ENCODE measurements at places on chromosomes 6 and 20. TPM values are rescaled to one million over a fixed set of nuclear protein-coding genes. Genes with fewer than 3 reads are reported as not detected.

Gene PPP1R16B
- total RNA-seq = 10.0 TPM

DNA sequence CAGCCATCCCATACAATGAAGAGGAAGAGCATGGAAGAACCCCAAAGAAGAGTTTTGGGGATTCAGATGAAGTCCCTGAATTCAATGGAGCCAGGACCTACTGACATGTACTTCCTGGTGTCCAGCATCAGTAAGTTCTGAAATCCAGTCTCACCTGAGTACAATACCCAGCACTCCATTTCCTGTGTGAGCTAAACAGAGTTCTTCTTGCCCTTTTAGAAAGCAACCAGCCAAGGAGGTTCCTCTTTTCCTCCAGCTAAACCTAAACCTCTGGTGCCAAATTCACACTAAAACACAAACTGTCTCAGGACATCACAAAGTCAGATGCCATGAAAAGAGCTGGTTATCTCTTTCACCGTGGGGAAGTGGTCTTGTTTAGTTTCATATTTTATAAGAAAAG is 71.5 kb downstream of the PKHD1 start:
- no peak overlapping the region for H3K4me3 ChIP-seq
- H3K27me3 ChIP-seq = no peaks in the 10 kb centered on the region
- ATAC-seq = no peak

GRCh38 chr6:111939902-111940301 is 66.7 kb upstream of the FYN start:
- no peak overlapping the region for H3K4me3 ChIP-seq
- H3K27ac ChIP-seq = no peak overlapping the region
- H3K27me3 ChIP-seq = no peaks in the 10 kb centered on the region
- H3K4me1 ChIP-seq = no peaks in the 10 kb centered on the region
- ATAC-seq = no peak

GRCh38 chr6:31814677-31815024 is 432 bp downstream of the HSPA1L start:
- peaks cover 18% of the 10 kb centered on the region for H3K4me1 ChIP-seq
- H3K4me3 ChIP-seq = peak overlapping the region; percentile 60
- peak overlapping the region; percentile 97 for H3K27ac ChIP-seq
- H3K36me3 ChIP-seq = no peaks in the 10 kb centered on the region

GRCh38 chr6:119347466-119348095 is 2.0 kb downstream of the MAN1A1 start:
- peak overlapping the region; percentile 81 for H3K4me3 ChIP-seq
- H3K4me1 ChIP-seq = peaks cover 7% of the 10 kb centered on the region
- ATAC-seq = no peak
- H3K27ac ChIP-seq = peak overlapping the region; percentile 98
- no peaks in the 10 kb centered on the region for H3K27me3 ChIP-seq
- H3K36me3 ChIP-seq = no peaks in the 10 kb centered on the region

GRCh38 chr6:97669191-97670031 is 386.4 kb upstream of the MMS22L start:
- no peaks in the 10 kb centered on the region for H3K36me3 ChIP-seq
- peak overlapping the region; percentile 33 for H3K4me3 ChIP-seq
- H3K27me3 ChIP-seq = no peaks in the 10 kb centered on the region
- peak; percentile 25 for ATAC-seq

Gene SLC16A10
- 0.93 TPM for total RNA-seq

Gene DSP
- 8.2 TPM for total RNA-seq

- H3K36me3 ChIP-seq = no peaks in the 10 kb centered on the region
- no peak overlapping the region for H3K4me3 ChIP-seq
- no peak overlapping the region for H3K27ac ChIP-seq
- no peaks in the 10 kb centered on the region for H3K27me3 ChIP-seq
Observed at GRCh38 chr6:36377594-36377993, 9.9 kb downstream of the ETV7 start.

- no peak overlapping the region for H3K4me3 ChIP-seq
- ATAC-seq = no peak
- no peaks in the 10 kb centered on the region for H3K4me1 ChIP-seq
- no peak overlapping the region for H3K27ac ChIP-seq
Observed at GRCh38 chr20:62202083-62202395, 18.0 kb downstream of the HRH3 start.

- no peak overlapping the region for H3K4me3 ChIP-seq
- H3K36me3 ChIP-seq = no peaks in the 10 kb centered on the region
- no peak for ATAC-seq
- H3K27me3 ChIP-seq = no peaks in the 10 kb centered on the region
- no peaks in the 10 kb centered on the region for H3K4me1 ChIP-seq
Observed at GRCh38 chr6:125480146-125480545, 178.4 kb upstream of the HDDC2 start.

Gene SLC35F1
- 5.4 TPM for total RNA-seq

GRCh38 chr6:98433325-98434056 is 400.9 kb upstream of the POU3F2 start:
- H3K4me3 ChIP-seq = no peak overlapping the region
- H3K27me3 ChIP-seq = no peaks in the 10 kb centered on the region
- no peaks in the 10 kb centered on the region for H3K36me3 ChIP-seq
- no peak overlapping the region for H3K27ac ChIP-seq

- no peaks in the 10 kb centered on the region for H3K27me3 ChIP-seq
- no peak for ATAC-seq
- H3K4me1 ChIP-seq = no peaks in the 10 kb centered on the region
- H3K4me3 ChIP-seq = no peak overlapping the region
Observed at GRCh38 chr6:42230345-42231321, 13.0 kb upstream of the MRPS10 start.

DNA sequence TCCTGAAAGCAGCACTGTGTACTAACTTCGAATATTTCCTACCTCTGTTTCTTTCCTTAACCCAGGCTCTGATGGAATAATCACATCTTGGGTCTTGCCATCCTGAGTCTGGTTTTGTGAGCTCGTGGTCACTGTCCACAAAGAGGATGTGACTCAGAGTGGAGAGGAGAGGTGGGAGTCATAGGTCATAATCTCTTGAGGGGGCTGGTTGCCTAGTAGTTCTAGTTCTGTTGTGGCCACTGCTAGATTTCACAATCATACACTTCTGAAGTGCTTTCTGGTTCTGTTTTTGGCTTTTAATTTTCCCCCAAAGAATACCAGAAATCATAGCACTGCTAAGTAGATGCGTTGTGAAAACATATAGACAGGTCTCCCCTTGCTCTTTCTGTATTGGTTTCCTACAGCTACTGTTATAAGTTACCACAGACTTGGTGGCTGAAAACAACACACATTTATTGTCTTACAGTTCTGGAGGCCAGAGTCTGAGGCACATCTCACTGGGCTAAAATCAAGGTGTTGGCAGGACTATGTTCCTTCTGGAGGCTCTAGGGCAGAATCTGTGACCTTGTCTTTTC is 102.8 kb downstream of the NRSN1 start:
- no peaks in the 10 kb centered on the region for H3K36me3 ChIP-seq
- H3K27me3 ChIP-seq = no peaks in the 10 kb centered on the region
- no peak overlapping the region for H3K27ac ChIP-seq
- peak; percentile 39 for ATAC-seq
- peaks cover 37% of the 10 kb centered on the region for H3K4me1 ChIP-seq

DNA sequence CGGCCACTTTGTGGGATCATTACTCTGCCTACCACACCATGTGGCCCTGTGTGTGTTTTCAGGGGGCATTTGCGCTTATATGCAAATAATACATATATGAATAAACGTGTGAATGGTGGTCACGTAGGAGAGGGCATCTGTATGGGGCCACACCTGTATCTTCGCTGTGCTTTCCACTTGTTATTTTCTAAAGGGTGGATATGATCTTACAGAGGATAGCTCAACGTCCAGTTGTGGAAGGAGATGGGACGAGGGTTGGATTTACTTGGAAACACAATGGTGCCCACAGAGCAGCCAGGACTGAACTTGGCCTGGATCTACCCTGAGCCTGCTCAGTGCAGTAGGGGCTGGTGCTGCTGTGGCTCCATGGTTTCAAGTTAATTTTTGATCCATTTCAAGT is 93.3 kb downstream of the YTHDF1 start:
- peaks cover 94% of the 10 kb centered on the region for H3K27me3 ChIP-seq
- H3K36me3 ChIP-seq = no peaks in the 10 kb centered on the region
- H3K4me3 ChIP-seq = no peak overlapping the region
- H3K27ac ChIP-seq = no peak overlapping the region
- no peaks in the 10 kb centered on the region for H3K4me1 ChIP-seq

Gene SYCP2L
- total RNA-seq = 0.78 TPM

DNA sequence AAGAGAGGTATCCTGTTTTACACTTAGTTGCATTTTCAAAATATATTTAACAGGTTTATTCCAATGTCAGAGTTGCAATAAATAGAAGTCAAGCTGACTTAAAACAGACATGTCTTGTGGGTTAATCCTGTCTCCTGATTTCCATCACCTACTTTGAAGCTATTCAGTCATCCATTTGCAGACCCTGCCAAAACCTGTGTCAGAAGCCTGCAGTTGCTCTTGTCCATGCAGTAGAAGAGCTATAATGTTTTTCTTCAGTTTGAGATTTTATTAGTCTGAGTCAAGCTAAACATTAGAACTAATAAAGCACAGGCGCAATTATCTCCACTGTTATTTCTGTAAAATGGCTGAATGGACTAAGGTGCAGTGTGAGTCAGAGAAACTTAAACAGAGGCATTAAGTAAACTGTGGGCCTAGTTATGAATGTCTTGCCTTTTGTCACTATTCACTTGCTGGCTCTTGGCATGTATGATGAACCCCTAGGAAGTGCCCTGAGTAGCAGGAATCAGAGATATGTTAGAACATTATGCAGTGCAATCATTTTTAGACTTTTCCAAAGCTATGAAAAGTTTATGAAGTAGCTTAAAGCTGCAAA is 11.0 kb upstream of the HDGFL1 start:
- no peak overlapping the region for H3K27ac ChIP-seq
- no peaks in the 10 kb centered on the region for H3K27me3 ChIP-seq
- peaks cover 31% of the 10 kb centered on the region for H3K4me1 ChIP-seq
- no peak overlapping the region for H3K4me3 ChIP-seq
- ATAC-seq = no peak

DNA sequence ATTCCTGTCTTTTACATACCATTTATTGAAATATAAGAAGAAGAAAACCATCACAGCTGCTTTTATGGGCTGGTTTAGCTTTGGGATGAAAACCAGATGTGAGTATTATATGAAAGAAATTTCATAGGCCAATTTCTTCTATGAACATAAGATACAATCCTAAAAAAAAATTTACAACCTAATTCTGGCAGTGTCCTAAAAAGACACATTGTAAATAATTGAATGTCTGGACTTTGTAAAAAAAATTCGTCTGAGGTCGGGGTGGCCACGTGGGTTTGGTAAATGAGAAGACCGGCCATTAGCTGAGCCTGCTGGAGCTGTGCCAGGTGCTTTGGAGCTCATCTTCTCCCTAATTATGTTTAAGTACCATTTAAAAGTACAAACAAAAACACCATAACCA is 26.8 kb downstream of the DACT2 start:
- H3K4me3 ChIP-seq = no peak overlapping the region
- ATAC-seq = no peak
- H3K36me3 ChIP-seq = no peaks in the 10 kb centered on the region
- no peaks in the 10 kb centered on the region for H3K4me1 ChIP-seq

DNA sequence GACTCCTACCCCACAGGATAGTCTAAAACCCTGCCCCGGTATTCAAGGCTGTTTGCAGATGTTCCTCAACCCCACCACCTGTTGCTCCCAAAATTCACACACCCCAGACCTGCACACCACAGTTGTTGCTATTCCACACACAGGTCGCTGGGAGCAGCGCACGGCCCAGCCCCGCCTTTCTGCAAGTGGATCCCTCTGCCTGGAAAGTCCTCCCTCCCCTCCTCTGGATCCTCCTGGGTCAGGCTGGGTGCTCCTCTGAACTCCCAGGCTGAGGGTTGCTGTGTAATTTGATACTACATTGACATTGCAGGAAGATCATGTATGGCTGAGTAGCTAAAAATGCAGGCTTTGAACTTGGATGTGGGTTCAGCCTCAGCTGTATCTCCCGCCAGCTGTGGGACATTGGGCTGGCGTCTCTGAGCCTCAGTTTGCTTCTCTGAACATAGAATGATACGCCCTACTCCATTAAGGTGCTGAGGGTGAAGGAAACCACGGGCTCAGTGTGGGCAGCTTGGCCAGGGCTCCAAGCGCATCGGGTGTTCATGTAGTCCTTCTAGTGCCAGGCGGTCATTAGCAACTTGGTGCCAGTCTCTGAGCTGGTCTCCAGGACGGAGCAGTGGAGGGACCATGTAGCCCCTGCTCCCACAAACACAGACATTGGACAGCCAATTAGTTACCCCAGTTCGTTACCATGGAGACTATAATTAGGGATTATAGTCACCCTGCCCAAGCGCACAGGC is 13.9 kb upstream of the CCN5 start:
- H3K4me1 ChIP-seq = peaks cover 5% of the 10 kb centered on the region
- ATAC-seq = no peak
- H3K4me3 ChIP-seq = no peak overlapping the region

Gene C20orf144
- total RNA-seq = not detected

DNA sequence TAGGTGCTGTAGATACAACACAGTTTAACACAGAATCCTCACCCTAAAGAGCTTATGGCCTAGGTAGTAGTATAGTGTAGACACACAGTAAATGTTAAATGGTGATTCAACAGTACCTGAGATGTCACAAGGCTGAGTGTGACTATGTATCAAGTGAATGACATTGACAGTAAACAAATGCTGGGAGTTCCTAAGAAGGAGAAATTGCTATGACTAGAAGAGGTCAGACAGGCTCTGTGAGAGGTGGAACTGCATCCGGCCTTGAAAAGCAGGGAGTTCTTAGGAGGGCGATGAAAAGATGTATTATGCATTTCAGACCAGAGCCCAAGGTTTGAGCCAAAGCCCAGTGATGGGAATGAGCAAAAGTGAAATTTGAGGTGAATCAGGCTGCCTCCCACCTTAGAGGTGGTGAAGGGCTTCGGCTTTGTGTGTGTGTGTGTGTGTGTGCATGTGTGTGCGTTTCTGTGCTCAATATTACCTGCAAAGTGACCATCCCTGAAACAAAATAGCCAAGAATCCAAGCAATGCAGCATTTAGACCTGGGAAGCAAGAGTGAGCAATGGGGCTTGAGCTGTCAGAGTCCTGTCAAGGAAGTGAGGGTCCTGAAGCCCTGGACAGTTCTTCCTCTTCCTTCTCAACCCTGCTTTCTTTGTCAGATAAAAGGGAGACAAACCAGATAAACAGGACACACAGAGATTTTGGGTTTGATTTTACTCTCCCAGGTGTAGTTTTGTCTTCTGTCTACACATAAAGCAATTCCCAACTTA is 32.3 kb upstream of the CITED2 start:
- H3K4me1 ChIP-seq = peaks cover 8% of the 10 kb centered on the region
- H3K4me3 ChIP-seq = no peak overlapping the region
- no peaks in the 10 kb centered on the region for H3K36me3 ChIP-seq
- no peak for ATAC-seq

Gene HDGFL1
- not detected for total RNA-seq

- H3K4me1 ChIP-seq = peaks cover 77% of the 10 kb centered on the region
- ATAC-seq = no peak
- peak overlapping the region; percentile 58 for H3K27ac ChIP-seq
- no peaks in the 10 kb centered on the region for H3K36me3 ChIP-seq
- no peaks in the 10 kb centered on the region for H3K27me3 ChIP-seq
- no peak overlapping the region for H3K4me3 ChIP-seq
Observed at GRCh38 chr6:44122801-44123200, 4.5 kb downstream of the MRPL14 start.

Measured in gastroesophageal sphincter (tissue), 4 donors.